A172 (cell line): ENCODE measurements at places on chromosomes 7 and 10.

DNA sequence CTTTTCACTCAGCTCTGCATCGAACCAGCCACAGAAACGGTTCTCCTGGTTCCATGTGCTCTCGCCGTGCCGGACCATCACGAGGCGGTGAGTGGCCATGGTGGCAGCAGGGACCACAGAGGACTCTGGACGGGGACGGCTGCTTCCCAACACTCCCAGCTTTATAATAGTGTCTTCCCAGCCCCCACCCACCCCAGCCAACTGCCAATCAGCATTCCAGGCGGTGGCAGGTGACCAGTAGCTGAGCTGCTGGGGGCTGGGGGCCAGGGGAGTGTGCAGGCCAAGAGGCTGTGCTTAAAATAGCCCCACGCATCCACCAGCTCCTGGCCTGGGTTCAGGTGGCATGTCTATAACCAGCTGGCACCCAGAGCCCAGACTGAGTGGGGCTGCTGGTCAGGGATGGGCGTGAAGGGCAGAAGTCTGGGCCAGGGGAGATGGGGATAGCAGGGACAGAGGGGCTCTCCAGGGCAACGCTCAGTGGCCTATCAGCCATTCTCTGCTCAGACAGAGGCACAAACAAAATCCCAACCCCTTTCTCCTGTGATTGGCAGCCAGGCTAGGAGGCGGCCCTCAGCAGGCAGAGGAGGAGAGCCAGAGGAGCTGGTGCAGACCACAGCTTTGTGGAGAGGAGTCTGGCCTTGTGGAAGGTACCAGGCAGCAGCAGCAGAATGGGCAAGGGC is at the start of gene PGAM2:
Gene PGAM2 (minus strand): TSS at position 137 of the 680 bp plus-strand sequence. CDS start 38 bp downstream, at position 99.
- no peak for DNase-seq

- DNase-seq, result no peak
Observed at GRCh38 chr7:29202651-29203069, 8.1 kb downstream of the CHN2 start.

DNA sequence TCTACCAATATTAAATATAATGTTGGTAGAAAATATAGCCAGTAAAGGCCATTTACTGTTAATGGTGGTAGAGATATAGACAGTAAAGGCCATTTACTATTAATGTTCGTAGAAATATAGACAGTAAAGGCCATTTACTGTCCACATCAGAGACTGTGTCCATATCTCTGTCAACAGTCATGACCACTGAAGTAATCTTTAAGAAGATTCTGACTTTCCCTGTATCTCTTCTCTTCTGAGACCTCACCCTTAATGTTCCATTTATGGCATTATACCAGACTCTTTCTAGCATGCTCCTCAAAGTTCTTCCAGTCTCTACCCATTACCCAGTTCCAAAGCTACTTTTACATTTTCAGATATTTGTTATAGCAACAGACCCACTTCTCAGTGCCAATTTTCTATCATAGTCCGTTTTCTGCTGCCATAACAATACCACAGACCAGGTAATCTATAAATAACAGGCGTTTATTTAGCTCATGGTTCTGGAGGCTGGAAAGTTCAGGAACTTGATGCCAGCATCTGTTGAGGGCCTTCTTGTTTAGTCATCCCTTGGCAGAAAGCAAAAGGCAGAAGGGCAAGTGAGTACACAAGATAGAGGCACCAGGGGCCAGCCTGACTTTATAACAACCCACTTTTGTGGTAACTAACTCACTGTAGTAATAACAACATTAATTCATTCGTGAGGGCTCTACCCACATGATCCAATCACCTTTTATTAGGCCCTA is 7.9 kb upstream of the NUDCD3 start:
- no peak for DNase-seq

DNA sequence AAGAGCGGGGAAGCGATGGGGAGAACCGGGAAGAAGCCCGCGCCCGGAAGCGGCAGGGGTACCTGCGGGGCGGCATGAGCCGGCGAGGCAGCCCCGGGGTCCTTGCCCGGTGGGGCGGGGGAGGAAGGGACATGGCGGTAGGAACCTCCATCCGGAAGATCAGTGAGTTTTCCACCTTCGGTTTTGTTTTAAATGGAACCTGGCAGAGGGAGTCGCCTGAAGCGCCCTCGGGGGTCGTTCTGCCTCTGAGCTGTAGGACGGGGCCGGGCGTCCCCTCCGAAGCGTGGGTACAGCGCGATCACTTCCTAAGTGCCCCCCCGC is 471 bp downstream of the PFKP start:
- no peak for DNase-seq

DNA sequence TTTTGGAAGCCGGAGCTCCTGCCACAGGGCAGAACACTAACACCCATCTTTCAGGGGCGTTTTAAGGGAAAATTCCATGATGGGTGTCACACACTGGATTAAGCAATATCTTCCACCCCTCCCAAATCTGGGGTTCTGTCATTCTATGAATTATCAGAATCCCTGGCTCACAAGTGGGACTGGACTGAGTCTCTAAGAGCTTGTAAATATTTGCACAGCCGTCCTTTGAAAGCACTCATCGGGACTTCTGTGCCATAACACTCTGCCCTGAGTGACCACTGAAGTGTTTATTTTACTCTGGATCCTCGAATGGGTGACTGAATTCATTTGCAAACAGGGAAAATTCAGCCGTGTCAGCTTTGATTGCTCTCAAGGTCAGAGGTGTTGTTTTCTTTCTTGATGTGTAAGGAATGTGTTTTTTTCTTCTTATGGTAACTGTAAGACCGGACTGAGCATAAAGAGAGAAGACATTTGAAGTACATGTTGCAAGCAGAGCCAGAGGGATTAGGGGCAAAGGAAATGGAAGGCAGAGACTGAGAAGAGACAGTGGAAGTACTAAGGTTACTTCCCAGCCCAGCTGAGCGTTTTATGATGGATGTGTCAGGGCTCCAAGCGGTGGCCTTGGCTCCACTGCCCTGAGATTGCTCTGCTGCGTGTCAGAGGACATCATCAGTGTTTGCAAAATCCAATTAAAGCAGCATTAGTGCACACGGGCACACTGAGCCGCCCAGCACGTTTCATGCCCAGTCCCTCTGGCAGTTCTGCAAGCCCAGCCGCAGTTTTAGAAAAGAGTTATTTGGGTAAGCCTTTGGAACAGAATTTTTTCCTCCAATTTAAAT is 17.7 kb upstream of the GTPBP4 start:
- DNase-seq, result no peak

GRCh38 chr7:30934732-30935568 is 23.3 kb downstream of the AQP1 start:
- no peak for DNase-seq
